ENCODE measurements at places on chromosomes 4 and X. TPM values are rescaled to one million over a fixed set of nuclear protein-coding genes. Genes with fewer than 3 reads are reported as not detected.

The SAGE1 gene
- total RNA-seq, result not detected

The GUCY1A1 gene
- 2.5 TPM for total RNA-seq

The PCSK1N gene
- 0.36 TPM for total RNA-seq

The PNMA3 gene
- total RNA-seq, result 0.08 TPM

The COL4A5 gene
- 18.9 TPM for total RNA-seq

The HGFAC gene
- not detected for total RNA-seq

The NDUFC1 gene
- 68.2 TPM for total RNA-seq

The SPARCL1 gene
- total RNA-seq, result 31.0 TPM

The PCYT1B gene
- total RNA-seq, result 0.64 TPM

The GPR50 gene
- not detected for total RNA-seq

The RRH gene
- total RNA-seq, result 0.16 TPM

The SLITRK4 gene
- total RNA-seq, result 0.32 TPM

All from esophagus mucosa (tissue), 1 donor.